Activated T-helper 17 cell treated with anti-CD3 and anti-CD28 coated beads, Interleukin-2, amount 50 U/mL, for 72 hours (primary cell): ENCODE measurements at places on chromosomes 16 and 17.
A peak's percentile ranks its signal among the peaks of the same experiment; 100 is the strongest.

DNA sequence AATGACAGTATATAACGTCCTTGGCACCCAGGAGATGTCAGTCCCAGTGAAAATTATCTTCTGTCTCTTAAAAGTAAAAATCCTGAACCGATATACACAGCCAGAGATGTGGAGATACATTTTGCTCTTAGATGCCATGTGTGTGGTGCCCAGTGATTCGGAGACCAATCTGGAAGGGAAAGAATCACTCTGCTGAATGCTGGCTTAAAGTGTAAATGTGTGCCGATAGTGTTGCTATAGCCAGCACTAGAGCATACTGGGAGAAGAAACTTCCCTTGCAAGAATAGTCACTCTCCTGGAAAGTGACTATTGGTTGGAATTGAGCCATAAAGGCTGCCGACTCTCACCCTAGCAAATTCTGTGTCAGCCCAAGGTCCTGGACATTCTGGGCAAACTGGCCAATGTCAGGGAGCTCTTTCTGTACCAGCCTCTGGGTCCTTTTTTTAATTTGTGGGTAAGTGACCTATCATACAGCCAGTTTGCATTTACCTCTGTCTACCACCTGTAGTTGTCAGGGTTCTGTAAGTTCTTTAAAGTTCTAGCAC, 44.2 kb upstream of the HNF1B start:
- no peak for ATAC-seq

GRCh38 chr17:78163881-78164747, 4.3 kb upstream of the SYNGR2 start:
- no peak for ATAC-seq

GRCh38 chr17:64443086-64443760, 5.7 kb upstream of the MILR1 start:
- ATAC-seq: peak; percentile 11

DNA sequence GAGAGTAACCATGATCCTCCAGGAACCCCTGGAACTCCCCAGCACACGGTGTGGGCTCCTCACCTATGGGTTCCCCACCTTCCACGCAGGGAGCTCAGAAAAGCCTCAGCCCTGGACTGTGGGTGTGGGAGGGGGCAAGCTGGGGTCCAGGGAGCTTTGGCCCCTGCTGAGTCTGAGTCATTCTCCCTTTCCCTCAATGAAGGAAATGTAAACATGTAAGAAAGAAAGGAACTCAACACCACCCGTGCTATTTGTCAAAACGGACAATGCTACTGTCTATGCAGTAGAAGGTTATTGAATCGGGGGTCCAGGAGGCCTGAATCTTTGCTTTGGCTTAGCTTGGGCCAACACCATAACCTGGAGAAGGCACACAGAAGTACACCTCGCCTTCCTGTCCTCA, 222.8 kb downstream of the PMP22 start:
- no peak for ATAC-seq

GRCh38 chr16:31710880-31711279, 162.7 kb upstream of the ZNF267 start:
- no peak for ATAC-seq

DNA sequence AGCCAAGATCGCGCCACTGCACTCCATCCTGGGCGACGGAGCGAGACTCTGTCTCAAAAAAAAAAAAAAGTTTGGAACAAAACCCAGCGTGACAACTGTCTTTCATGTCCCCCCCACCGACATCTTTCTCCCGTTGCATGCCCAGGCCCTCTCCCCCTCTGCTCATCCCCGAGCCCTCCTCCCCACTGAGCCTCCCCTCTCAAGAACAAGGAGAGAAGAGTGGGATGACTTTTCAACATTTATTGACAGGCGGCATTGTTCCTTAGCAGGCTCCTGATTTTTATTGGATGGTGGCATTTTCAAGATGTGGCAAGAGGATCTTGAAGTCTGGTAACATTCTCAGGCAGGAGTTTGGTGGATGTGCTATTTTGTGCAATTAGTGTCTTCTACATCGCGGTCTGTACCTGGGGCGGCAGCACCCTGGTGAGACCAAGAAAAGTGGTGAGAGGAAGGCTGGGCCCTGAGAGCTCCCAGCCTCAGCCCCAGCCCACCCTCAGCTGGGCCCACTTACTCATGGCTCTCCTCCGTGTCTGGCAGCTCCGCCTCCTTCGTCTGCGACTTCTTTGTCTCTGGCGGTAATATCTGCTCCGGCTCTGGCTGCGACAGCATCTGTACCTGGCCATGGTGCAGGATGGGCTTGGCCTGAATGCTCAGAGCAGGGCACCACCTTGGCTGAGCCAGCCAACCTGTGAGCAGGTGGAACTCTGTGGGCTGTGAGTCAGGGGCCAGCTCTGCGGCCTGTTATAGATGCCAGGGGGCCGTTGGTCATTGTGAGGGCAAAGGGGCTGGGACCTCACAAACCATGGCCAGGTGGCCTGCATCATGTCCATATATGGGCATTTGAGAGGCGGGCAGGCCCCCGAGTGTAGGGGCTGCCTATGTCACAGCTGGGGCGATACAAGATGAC, at the start of gene PRM1:
TSS of gene PRM1 (minus strand) at position 715 of the 907 bp plus-strand sequence. CDS start at position 623, 92 bp downstream.
- ATAC-seq: no peak

DNA sequence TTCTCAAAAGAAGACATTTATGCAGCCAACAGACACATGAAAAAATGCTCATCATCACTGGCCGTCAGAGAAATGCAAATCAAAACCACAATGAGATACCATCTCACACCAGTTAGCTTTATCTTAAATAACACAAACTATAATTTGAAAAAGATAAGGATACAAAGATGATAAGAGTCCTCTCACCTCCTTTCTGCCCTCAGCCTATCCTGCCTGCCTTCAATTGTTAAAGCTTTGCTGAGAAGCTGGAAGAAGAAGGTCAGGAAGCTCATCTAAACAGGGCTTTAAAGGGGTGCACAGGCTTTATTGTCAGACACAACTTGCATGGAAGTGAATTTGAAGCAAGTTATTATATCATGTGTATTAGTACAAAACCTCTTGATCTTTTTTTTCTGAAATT, 676.3 kb upstream of the GOT2 start:
- no peak for ATAC-seq

DNA sequence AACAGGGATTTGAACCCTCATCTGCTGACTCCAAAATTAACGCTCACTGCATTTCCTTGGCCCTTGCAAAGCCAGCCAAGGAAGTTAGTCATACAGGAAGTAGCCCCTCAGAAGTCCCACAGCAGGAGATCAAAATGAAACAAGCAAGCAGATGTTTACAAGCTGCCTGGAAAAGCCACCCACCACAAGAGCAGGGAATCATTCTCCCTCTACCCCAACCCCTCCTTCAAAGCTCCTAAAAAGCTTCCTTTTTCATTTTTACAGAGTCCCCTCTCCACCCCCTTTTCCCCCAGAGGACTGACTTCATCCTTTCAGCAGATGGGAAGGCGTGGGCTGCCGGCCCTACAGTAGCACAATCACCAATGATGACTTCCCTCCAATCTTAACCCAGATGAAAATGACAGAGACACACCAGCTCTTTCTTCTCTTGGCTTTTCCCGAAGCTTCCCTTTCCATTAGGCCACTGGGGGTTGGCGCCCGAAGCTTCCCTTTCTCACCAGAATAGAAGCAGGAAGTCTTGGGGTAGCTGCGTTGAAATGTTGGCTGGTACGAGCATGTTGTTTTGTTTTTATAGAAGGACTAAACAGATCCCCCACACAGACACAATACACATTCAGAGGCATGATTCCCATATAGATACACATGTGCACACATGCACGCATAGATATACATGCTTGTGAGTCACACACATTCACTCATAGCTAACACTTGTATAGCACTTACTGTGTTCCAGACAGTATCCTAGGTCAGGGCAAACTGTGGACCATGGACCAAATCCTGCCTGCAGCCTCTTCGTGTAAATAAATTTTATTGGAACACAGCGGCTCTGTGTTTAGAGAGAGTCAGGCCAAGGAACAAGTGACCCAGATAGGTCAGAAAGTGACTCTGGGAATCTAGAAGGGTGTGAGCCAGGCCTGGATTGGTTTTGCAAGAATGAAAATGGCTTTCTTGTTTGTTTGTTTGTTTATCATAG, 17.4 kb downstream of the ITPRIPL2 start:
- ATAC-seq: peak; percentile 14

- no peak for ATAC-seq
Measured at GRCh38 chr16:81765111-81765919, 13.8 kb upstream of the PLCG2 start.

GRCh38 chr17:74287031-74287602, 13.1 kb downstream of the DNAI2 start:
- ATAC-seq: no peak

GRCh38 chr17:60510031-60510430, 16.0 kb downstream of the APPBP2 start:
- ATAC-seq: no peak

- no peak for ATAC-seq
Measured at GRCh38 chr16:83714286-83714685, 93.5 kb upstream of the HSBP1 start.

DNA sequence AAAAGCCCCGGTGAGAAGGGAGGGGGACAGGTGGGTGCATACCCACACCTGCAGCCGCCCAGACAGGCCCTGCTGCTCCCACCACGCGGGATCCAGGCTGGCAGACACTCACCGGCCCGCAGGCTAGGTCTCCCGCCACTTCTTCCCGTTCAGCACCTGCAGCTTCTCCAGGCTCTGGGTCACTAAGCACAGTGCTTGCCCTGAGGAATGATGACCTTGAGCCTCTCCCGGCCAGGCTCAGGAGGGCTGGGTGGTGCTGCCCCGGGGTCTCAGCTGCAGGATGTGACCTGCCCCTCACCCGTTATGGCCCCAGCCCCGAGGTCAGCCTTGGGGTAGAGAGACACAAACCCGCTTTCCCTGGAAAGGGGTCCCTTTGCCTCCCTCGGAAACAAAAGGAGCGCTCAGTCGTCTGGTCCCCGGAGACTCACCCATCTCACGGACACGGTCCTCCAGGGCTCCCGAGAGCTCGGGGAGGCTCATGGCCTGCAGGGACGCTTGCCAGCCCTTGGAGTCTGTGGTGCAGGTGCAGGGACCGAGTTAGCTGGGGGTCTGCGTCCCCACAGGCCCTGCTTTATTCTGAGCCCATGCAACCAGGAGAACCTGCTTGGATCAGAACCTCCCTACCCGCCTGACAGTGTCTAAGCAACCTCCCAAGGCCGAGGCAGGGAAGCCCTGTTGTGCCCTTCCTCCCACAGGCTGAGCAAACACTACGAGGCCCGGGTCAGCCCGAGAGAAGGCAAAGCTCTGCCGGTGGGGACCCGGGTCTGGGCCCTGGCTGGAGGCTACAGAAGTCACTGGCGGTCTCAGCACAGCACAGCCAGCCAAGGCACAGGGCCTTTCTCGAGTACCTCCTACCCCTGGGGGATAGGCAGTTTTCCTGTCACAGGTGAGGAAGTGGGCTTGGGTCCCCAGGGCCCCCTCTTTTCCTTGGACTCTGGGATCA, 3.8 kb downstream of the NUDT16L1 start:
- no peak for ATAC-seq

- ATAC-seq: no peak
Measured at GRCh38 chr16:70657956-70658355, 11.6 kb downstream of the IL34 start.

- peak; percentile 96 for ATAC-seq
Measured at GRCh38 chr16:89115216-89115861, 21.7 kb downstream of the ACSF3 start.

DNA sequence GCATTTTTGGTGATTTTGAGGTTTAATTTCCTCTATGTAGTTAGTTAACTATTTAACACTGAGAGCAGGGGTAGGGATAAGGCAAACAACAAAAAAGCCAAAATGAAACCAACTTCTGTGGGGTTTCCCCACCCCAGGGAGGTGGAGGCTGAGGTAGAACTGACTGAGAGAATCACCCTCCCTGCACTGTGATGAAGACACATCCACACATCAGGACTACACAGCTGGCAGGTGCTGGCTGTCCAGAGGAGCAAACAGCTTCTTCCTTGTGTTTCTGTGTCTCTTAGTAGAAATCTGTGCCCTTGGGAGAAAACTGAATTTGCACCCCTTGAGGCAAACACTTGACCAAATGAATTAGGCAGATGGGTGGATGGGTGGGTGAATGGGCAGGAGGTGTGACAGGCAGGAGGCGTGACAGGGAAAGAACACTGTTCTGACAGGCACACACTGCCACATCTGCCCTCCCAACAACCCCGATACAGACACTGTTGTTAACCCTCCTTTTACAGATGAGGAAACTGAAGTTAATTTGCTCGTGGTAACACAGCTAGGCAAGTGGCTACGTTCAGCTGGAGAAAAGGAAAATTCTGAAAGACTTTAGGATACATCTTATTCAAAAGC, 62.9 kb upstream of the AMZ2 start:
- ATAC-seq: peak; percentile 77

DNA sequence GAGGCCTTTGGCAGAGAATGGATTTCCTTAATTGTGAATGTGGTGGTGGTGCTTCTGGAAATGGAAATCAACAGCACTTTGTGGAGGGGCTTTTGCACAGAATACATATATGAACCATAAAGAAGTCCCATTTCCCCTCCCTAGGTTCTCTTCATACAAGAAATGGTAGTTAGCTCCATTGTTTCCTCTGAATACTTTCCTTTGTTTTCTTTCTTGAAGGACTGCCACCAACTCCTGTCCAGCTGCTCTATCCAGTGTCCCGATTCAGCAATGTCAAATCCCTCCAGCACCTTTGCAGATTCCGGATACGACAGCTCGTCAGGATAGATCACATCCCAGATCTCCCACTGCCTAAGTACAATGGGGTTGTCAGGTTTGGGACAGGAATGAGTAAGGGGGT, 33.2 kb upstream of the ARHGAP23 start:
- no peak for ATAC-seq

DNA sequence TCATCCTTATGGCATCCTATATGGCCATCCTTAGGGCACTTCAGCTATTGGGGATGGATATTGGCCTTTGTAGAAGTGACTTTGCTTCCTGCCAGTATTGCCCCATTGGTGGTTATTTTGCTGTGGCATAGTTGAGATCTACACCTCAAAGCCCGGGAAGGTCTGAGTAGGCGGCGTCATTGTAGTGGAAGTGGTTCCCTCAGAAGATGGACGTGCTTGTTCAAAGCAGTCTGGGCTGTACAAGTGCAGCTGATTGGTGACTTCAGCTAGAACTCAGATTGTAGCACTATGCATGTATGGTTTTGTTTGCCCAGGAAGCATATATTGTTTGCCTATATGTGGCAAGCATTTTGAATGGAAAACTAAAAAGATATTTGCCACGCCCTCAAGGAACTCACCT, 83.2 kb downstream of the TMC6 start:
- ATAC-seq: peak; percentile 21

DNA sequence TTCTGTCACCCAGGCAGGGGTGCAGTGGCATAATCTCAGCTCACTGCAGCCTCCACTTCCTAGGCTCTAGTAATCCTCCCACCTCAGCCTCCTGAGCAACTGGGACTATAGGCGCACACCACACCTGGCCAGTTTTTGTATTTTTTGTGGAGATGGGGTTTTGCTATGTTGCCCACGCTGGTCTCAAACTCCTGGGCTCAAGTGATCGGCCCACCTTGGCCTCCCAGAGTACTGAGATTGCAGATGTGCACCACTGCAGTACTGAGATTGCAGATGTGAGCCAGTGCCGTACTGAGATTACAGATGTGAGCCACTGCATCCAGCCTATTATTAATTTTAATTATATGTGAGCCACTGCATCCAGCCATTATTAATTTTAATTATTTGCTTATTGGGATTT, 13.8 kb downstream of the CRK start:
- ATAC-seq: no peak
